Stimulated activated naive B cell treated with anti-CD40 and anti-IgM and Interleukin-4, amounts not matched to agents 10 μg/mL and 1 μg/mL and 100 μg/mL, for 72 hours (primary cell): ENCODE measurements at places on chromosomes 2 and 18.

DNA sequence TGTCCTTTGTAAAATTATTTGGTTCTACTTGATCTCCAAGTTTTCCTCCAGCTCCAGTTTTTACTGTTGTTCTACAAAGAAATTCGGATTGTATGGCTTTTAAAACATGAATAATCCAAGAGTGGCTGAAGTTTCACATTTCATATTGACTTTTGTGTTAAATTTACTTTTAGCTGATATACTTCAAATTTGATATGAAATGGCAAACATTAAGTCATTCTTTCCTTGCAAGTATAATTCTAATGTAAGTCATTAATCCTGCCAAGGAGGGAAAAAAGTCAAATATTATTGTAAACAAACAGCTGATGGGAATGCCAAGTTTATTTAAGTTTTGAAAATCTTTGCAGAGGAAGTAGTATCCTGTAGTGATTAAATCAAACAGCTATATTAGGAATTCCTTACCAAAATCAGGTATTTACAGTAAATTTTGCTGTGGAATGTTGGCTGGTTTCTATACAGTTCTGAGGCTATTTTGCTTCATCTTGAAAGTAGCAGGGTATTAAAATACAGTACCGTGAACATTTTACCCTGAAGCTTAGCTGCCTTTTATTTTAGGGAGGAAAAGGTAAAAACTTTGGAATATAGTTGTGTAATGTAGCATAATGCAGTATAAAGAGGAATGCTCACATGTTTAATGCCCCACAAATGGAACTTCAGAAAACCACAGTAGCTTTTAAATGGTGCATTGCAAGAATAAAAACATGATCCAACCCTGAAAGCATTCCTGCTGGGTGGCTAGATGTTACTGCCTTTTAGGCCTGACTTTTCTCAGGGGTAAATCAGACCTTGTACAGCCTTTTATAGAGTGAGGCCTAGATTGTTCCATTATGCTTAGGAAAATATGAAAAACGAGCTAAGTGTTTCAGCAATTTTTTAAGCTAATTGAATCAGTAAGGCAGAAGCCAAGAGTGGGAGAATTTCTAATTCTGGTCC is 62.7 kb upstream of the NT5C1B start:
- DNase-seq, result no peak
- H3K4me3 ChIP-seq, result no peak overlapping the region
- H3K27me3 ChIP-seq, result no peaks in the 10 kb centered on the region
- H3K36me3 ChIP-seq, result no peaks in the 10 kb centered on the region
- H3K4me1 ChIP-seq, result no peaks in the 10 kb centered on the region

- no peaks in the 10 kb centered on the region for H3K36me3 ChIP-seq
- peak overlapping the region; percentile 80 for H3K27ac ChIP-seq
Observed at GRCh38 chr18:61554117-61554776, 221.0 kb downstream of the CDH20 start.

DNA sequence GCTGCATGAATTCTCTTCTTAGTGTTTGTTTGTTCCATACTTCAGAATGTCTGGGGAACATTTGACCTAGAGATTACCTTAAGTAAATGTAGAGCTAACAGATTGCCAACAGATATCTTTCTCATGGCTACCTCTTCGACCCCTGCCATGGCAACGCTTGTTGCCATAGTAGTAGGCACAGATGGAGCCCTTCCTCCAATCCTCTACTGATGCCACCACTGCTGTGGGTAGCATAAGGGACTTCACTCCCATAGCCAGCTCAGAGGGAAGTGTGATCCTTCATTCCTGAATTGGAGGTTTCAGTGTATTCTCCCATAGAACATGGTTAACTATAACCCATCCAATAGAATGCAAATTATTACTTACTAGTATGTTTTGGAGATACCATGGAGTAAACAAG is 543.6 kb upstream of the NRP2 start:
- H3K4me1 ChIP-seq, result peaks cover 10% of the 10 kb centered on the region
- no peak overlapping the region for H3K27ac ChIP-seq

DNA sequence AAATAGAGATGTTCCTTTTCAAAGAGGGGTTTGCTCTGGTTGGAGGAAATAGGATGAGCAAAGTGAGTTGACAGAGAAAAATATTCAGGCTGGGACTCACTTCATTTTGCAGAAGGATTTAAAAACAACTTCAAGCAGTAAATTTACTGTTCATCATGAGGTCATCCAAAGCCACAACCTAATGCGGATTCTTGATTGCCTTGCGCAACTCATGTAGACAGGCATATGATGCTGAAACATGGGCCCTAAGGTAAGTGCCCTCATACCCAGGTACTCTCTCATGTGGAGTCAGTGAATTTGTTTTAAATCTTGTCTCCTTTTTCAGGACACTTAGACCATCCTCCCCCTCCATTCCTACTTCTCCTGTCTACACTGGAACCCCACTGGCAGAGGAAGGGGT is 51.9 kb upstream of the LYPD1 start:
- no peak overlapping the region for H3K27ac ChIP-seq
- H3K4me1 ChIP-seq, result no peaks in the 10 kb centered on the region
- H3K4me3 ChIP-seq, result no peak overlapping the region
